ENCODE measurements at places on chromosomes 4 and X. TPM values are rescaled to one million over a fixed set of nuclear protein-coding genes. Genes with fewer than 3 reads are reported as not detected.

DNA sequence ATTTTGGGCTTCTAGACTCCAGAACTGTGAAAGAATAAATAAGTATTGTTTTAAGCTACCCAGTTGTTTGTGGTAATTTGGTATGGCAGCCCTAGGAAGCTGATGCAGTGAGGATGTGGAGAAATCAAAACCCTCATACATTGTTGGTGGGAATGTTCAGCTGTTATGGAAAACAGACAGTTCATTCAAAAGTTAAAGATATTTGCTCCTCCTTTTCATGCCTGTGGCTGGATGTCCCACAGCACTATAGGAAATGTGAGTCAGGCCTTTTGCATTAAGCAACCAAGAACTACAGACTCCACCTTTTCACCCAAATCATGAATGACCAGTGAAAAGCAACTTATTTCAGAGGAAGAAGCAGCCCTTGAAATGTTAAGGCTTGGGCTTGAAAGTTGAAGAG, 6.7 kb downstream of the BBS12 start:
- DNase-seq, result no peak

DNA sequence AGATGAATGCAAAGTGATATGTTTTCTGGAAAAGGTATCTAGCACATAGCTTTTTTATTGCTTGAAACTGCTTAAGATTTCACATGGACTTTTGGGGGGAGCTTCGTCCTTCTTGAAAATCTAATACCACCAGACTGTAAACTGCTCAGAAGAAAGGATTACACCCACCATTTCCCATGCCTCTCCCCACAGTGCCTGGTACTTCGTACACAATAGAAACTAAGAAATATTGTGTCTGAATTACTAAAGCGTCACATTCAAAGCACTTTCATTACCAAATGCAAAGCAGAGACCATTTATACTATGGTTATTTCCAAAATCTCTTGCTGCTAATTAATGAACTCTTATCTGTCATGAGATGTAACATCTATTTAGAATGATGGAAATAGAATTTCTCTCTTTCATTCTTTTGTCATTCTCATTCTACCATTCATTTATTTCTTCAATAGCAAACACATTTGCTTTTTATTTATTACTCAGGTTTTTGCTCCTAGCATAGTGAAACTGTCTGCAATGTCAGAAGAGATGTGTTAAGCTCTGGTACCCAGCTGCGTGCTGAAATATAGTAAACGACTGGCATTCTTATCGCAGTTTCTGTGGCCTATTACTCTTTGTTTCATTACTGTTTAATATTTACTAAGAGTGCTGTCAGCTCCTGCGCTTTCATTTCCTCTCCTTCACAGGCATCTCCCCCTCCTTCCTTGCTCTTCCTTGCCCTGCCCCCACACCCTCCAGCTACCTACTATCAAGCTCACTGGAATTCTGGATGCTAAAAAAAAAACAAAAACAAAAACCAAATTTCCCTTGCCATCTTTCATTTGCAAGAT, 51.4 kb upstream of the RAPGEF2 start:
- DNase-seq, result no peak

DNA sequence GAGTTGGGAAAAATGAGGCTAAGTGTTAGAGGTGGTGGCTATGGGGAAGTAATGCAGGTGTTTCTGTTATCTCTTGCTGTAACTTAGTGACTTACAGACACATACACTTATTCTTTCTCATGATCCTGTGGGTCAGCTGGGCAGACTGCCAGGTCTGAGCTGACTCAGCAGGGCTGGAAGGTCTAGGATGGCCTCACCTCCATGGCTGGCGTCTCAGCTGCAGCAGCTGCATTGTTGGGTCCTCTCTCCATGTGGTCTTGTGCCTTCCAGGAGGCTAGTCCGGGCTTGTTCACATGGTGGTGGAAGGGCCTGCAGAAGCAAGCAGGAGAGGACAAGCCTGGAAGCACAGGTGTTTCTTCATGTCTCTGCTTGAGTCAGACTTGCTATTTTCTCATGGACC, 172.7 kb downstream of the NHS start:
- no peak for DNase-seq

COX7B2 gene
- total RNA-seq, result not detected

DNA sequence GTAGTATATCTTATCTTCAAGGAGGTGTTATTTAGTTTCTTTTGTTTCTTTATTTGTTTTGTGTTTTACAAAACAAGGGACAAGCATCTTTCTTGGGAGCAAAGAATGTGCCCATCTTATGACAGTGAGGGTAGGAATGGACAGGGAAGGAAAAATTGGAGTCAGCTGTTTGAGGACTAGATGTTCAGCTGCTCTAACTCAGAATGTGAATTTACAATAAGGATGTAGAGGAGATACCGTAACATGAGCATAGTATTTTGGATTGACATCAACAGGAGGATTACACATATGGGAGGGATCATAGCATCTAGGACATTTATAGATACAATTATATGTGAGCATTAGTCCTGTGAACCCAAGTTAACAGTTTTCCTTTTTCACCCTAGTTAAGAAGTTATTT, 89.0 kb upstream of the GK2 start:
- DNase-seq, result no peak
